Bronchial epithelial cell (primary cell): ENCODE measurements at places on chromosomes 2 and 18. TPM values are rescaled to one million over a fixed set of nuclear protein-coding genes. Genes with fewer than 3 reads are reported as not detected.

The SOX11 gene
- total RNA-seq = not detected in 2 replicates

DNA sequence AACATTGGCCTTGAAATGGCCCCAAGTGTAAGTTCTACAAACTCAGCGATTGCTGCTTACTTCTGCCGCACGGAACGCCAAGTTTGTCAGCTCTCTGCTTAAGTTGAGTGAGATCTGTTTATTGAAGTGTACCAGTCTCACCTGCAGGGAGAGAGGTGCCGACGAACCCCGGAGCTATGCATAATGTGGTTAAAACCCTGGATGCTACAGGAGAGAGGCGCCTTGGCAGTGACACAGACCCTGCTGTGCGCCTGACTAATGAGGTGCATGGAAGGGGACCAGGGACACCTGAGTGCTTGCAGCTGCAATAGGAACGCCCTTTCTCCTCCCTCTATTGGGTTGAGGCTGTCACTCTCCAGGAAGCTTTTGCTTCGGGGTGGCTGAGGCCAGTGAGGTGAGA, 979 bp downstream of the SLC9A2 start:
- no peak for DNase-seq

- DNase-seq = no peak
These were observed 251.0 kb upstream of the CWC22 start for GRCh38 chr2:180258041-180258537.

- no peak for DNase-seq
These were observed 104.0 kb downstream of the ACAA2 start for GRCh38 chr18:49709347-49709690.
